HEK293T (cell line): ENCODE measurements at places on chromosomes 3 and 15.

- no peak for DNase-seq
Measured at GRCh38 chr3:54878145-54878544, 49.7 kb downstream of the LRTM1 start.

GRCh38 chr3:159821110-159821509 lies 167.5 kb upstream of the IL12A start:
- DNase-seq, result no peak

DNA sequence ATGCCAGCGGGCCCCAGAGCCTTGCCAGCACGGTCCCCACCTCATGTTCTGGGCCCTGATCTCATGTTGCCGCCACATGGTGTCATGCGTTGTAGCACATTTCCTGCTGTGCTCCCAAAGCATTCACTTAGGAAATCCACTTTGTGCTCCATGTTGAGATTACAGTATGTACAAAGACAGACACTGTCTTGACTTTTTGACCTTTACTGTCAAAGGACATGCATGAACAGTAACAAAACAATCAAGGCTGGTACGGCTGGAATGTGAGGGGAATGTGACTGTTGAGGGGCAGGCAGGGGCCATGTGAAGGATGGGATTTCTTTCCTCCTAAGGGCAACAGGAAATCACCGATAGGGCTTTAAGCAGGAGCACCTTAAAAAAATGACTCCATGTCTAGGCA lies 53.3 kb upstream of the RPL32 start:
- no peak for DNase-seq

DNA sequence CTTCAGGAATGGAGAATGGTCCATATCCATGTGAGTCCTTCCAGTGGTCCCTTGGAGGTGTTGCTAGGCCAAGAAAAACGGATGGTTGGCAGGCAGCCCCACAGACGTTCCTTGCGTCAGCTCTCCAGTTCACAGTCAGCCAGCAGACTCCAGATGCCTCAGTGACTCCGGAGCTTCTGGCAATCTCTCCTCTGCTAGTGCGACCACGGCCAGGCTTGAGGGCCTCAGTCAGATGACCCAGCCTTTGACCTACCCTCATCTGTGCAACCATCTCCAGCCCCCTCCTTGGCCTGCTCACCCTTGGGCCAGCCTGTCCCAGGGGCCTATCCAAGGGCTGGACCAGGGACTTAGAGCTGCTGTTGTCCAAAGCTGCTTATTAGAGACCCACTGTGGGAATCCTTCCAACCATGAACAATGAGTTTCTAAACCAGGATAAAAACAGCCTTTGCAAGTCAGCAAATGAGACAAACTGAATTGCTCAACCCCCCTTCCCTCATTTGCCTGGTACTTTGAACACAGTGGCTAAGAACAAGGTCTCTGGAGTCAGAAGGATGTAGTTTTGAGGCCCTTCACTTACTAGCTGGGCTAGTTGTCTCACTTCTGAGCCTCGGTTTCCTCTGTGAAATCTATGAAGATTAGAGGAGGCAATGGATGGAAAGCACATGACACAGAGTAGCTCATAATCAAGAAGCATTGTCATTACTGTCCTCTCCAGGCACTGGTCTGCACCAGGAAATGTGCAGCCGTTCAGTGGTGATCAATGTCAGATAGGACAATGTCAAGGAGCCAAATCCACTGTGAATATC lies 44.8 kb downstream of the ANP32A start:
- no peak for DNase-seq

- DNase-seq, result no peak
Measured at GRCh38 chr3:16102905-16103364, 71.5 kb upstream of the GALNT15 start.

DNA sequence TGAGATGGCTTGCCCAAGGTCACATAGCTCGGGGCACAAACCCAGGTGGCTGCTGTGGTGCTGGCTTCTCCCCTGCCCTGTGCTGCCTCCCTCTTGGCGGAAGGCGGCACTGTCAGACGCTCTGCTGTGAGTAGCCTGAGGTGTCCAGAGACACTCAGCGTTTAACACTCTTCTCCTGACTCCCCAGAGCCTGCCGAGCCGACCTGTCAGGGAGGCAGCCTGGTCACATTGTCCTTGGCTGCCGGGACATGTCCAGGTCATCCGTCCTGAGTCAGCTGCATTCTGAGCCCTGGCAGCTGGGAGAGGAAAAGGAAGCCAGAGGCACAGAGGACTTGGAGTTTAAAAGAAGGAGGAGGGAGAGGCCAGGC lies 4.7 kb downstream of the LMAN1L start:
- DNase-seq, result no peak

- DNase-seq, result no peak
Measured at GRCh38 chr3:175890066-175890465, 1030.9 kb downstream of the NAALADL2 start.

GRCh38 chr15:67190326-67190725 lies 64.1 kb downstream of the AAGAB start:
- DNase-seq, result no peak

DNA sequence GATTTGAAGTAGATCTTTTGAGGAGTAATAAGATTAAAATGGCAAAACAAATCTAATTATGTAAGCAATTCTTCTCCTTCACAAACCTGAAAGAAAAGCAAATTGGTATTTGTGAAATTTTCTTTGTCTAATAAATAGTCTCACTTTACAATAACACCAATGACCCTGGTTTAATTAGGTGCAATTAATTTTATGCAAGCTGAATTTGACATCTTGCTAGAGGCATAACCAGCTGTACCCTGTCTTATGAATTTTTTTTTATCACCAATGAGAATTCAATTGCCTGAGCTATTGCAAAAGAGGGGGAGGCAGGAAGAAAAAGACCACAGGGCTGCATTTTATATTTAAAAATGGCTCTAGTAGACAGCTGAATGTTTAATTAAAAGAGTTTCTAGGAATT lies 113.5 kb upstream of the IL12A start:
- no peak for DNase-seq

DNA sequence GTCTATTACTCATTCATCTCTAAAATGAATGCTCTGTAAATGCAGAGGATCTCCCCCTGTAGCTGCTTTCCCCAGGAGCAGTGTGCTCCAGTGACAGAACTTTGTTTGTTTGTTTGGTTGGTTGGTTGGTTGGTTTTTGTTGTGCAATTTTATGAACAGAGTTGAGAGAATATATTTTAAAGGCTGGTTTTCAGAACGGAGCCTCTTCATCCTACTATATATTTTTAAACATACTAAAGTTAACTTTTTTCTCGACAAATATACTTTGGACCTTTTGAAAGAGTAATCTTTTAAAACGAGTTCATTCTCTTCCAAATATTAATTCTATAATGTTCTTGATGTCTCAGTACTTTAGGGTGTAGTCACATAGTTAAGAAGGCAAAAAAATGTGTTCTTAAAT lies 20.2 kb downstream of the RYR3 start:
- no peak for DNase-seq

GRCh38 chr3:114711321-114711886 lies 417.6 kb downstream of the TIGIT start:
- no peak for DNase-seq

DNA sequence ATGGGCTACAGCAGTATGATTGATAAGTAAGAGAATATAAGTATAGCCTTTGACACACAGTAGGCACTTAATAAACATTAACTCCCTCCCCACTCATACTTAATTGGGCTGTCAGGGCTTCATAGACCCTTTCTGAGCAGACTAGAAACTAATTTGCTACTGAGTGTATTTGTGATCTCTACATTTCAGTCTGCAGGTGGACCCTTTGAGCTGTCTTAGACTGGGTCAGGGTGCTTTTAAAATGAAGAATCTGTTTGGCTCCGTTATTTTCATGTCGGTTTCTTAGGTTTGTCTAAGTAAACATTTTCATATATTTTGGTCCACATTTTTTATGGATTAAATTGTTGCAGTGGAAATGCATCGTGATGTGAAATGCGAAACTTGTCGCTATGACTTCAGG lies 50.3 kb upstream of the SELENOK start:
- no peak for DNase-seq

DNA sequence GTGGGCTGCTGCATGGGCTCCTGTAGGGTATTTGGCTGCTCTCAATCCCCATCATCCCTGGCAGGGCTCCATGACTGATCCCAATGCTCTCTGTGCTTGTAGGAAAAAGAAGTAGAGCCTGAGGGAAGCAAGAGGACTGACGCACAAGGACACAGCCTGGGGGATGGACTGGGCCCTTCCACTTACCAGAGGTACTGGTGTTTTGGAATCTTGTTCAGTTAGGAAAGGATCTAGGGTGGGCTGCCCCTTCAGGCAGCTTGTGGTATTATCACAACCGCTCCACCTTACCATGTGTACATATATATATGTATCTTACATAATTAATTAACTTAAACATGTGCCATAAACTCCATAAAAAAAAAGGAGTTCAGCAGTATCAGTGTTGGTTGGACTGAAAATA lies 1.3 kb downstream of the SLC28A2 start:
- DNase-seq, result peak; percentile 12

DNA sequence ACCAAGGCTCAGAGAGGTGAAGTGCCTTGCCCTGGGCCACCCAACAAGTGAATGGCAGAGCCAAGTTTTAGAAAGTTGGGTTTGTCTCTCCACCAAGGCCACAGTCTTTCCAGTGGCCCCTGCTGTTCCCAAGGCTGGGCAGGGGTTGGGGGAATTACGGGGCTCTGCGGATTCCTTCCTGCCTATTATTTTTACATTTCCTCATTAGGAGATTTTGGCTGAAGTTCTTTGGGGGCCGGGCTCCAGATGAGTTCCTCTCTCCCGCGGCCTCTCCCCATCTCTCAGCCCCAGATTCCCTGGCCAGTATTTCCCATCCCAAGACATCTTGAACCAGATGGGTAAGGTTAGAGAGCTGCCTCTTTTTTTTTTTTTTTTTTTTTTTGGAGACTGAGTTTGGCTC lies 44.0 kb upstream of the SMAD6 start:
- no peak for DNase-seq

DNA sequence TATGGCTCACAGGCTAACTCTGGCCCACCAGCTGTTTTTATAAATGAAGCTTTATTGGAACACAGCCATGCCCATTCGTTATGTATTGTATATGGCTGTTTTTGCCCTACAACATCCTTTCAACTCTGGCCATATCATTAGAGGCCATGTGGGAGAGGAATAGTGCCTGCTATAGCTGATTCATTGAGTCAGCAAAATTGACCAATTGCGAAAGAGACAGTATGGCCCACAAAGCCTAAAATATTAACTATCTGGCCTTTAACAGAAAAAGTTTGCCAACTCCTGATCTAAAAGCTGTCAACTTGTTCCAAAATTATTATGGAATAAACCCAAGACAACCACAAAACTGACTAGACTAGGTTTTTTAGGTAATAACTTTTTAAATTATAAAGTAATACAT lies 1.4 kb downstream of the NR1I2 start:
- no peak for DNase-seq

DNA sequence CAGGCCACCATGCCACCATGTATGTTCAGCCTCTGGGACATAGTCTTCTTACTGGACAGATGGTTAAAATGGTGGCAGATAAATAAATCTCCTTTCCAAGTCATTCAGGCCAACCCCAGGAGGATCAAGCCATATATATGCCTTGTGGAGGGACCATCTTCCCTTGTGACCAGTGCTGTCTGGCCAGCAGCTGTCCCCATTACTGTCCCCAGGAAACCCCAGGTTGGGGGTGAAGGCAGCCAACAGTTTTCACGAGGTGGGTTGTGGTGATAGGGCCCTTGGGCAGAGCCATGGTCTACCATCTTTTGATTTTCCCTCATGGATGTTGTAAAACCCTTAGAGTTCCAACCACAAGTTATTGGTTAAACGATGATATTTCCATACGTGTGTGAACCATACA lies 48.7 kb upstream of the PCSK6 start:
- no peak for DNase-seq

DNA sequence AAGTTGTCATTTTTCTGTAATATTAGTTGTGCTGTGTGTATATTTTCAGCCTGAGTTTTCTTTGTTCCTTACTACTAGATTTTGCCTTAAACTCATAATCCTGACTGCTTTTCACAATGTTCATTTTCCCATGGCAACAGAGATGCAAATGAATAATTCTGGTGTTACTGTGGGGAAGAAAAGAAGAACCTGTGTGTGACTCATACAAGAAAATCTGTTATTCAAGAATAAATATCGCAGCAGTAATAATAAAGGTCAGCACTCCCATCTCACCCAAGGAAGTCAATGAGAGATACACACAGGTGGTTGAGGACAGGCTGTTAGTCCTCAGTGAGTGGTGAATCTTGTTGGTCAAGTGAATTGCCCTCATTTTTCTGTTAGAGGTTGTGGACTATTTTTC lies 656.6 kb upstream of the NAALADL2 start:
- no peak for DNase-seq

- no peak for DNase-seq
Measured at GRCh38 chr3:169344465-169344864, 319.0 kb downstream of the MECOM start.

GRCh38 chr3:49616061-49616460 lies 58.1 kb upstream of the APEH start:
- DNase-seq, result no peak

- no peak for DNase-seq
Measured at GRCh38 chr3:15769256-15769915, 28.4 kb downstream of the ANKRD28 start.
